DMS53 (cell line): ENCODE measurements at places on chromosomes 4 and X.

DNA sequence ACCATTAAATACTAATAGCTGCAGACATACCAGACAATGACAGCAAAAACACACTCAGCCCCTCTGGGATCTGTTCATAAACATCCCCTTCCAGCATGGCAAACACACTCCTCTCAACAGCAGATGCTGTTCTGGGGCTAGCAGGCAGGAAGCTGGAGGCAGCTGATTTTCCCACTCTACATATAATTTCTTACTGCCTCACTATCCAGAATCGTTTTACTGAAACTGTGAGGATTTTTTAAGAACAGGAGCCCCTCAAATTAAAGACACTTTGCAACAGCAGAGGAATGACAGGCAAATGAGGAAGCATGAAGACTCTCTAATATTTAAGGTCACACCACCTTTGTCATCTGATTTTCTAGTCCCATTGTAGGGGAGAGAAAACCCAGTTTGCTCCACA, 2.2 kb downstream of the MAPK10 start:
- DNase-seq, result peak; percentile 40

DNA sequence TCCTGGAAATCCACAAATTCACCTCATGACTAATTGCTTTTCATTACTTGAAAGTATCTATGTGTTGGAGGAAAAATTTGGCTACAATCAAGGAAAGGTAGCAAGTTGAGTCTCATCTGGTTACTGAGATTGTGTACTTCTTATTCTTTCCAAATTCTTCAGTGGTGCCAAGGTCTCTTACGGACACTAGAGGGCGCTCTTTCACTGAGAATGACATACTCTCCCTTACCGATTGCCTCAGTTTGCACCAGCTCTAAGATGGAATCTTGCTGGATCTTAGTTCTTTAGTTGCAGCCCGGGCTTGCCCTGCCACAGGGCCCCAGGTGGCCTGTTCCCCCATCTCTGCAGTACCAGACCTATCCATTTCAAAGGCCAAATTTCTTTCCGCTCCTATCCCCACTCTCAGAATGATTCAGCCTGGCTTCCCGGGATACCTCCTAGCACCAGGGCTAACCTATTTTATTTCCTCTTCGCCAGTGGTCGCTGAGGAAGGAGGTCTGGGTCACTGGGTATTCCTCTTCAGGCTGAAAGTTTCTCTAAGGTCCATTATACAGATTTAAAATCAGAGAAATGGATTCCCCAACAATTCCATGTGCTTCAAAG, 24.6 kb upstream of the GPR50 start:
- DNase-seq, result peak; percentile 66

DNA sequence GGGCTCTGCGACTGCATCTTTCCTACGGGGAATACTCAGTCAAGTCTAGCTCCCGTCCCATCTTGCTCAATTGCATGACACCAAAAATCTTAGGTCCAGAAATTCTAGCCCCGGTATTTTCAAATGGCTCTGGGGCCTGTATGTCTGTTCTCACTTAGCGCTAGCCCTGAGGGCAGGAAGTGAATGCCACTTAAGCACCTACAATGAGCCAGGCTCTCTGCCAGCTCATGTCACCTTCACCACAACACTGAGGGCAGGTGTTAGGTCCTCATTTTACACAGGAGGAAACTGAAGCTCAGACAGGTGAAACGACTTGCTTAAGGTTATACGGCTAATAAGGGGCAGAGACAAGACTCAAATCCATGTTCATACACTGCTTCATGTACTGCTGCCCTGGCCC, 282.8 kb downstream of the PPP1R2C start:
- peak; percentile 92 for DNase-seq

GRCh38 chr4:134695433-134695832, 493.8 kb upstream of the PABPC4L start:
- DNase-seq, result peak; percentile 4

DNA sequence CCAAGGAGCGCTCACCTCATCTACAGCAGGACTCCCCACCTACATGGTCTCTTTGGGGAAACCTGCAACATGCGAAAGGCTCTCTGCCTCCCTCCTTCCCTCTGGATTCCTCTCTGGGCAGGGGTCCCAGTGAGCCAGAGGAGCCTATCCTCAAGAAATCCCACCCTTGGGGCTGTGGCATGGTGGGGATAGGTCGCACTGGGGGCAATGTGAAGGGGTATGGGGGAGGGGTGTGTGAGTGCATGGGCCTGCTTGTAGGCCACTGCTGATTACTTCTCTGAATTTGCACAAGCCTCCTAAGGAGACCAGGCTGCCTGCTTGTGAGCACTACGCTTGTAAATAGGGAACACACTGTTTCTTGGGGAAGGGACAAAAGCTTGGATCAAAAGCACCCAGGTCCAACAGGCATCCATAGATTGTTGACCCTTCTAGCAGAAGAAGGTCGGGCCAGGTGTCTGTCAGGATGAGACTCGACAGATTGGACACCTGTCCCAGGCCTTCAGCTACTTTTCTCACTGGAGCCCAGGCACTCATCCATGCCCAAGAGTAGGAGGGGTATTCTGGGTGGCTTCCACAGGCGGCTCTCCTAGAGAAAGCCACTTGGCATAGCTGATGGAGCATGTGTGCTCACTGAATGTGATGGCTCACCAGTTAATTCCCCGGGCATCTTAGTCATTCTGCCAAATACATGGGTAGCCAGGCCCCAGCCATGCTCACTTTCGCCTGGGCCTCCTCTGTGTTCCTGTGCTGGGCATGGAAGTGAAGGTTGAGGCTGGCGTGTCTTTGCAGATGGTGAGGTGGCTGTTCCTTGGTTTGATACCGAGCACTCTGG, 75.0 kb downstream of the NBDY start:
- DNase-seq, result no peak

- no peak for DNase-seq
Measured at GRCh38 chr4:126890383-126890782, 742.4 kb upstream of the INTU start.

DNA sequence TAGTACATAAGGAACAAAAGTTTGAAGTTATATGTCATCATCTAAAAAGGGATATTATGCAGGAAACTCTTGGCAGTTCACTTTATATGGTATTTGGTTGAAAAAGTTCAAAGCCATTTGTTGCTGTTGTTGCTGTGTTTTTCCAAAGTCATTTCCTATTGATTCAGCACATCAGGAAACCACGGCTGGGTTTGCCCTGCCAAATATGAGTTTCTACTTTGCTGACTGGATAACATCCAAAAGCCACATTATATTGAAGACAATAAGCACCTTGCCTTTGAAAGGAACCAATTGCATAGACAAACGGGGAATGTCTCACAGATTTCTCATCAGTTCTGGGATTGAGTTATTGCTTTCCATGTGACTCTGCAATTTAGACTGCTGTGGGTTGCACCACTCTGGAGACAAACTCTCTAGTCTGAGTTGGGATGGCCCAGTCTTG, 206.1 kb downstream of the SLC39A8 start:
- no peak for DNase-seq

- no peak for DNase-seq
Measured at GRCh38 chrX:132965461-132965860, 7.0 kb upstream of the HS6ST2 start.

DNA sequence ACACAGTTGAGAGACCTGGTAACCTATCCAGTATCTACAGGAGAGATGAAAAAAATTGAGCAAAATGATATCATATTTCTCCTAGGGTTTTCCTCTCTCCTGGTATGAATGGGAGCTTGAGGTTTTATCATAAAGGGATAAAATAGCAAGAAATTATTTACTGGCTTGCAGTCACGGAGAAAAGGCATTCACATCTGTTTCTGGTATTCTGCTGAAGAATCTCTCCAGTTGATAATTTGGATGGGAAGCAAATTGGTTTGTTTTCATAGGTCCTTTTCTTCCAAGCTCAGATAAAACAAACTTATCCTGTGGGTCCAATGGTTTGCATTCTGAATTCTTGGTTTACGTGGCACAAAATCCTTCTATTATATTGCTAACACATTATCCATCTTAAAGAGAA, 83.1 kb upstream of the GYPA start:
- no peak for DNase-seq

DNA sequence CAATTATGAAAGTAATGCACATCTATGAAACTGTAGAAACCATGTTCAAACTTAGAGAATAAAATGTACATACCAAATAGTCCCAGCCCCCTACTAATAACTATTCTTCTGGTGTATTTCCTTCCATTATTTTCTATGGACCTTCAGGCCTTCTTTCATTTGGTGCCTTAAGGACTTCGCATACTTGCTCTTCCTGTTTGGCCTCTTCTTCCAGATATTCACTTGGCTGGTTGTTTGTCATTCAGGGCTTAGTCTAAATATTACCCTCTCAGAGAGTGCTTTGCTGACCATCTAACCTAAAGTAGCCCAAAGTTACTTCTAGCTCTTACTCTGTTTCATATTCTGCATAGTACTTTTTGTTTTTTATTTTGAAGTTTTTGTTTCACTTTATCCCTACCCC, 70.3 kb upstream of the ARMCX2 start:
- DNase-seq, result peak; percentile 46

DNA sequence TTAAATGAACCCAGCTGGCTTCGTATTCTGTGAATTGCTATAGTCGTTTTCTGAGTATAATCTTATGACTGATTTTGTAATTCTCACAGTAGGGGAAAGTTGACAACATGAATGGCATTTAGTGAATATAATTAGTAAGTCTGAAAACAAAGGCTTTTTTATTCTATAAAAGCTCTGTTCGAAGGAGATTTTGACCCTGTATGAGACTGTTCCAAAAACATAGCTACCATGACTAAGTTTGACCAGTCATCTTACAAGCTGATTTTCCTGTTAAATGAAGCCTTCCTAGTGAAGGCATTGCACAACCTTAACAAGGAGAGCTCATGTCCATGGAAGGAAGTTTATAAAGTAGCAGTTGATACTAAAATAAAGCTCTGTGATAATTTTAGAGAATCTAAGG, 242.3 kb downstream of the RPA4 start:
- DNase-seq, result no peak

DNA sequence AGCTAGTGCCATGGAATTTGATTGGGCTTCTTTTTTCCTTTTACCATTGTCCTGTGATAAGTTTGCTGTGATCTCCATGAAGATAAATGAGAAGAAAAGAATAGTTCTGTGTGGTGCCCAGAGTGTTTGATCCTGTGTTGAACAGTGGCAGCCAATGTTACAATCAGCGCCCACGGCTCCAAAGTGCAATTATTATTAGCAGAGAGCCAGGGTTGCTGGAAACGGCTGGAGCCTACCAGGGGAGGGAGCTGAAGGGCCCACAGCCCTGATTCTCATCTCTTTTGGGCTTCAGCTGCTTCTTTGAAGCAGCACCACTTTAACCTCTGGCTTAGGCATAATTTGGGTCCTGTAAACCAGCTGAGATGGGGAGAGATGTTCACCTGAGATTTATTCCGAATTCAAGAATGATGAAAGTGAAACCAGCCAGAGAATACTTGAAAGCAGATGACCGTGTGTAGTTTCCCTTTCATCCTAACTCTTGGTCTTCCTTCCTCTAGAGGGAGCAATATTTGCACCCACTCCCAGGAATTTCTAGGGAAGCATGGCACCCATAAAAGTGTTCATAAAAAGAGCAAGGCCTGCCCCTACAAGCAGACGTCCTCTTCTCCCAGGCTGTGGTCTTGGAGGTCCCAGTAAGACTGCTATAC, 298.3 kb downstream of the EVC2 start:
- DNase-seq, result peak; percentile 51

GRCh38 chrX:35006361-35006760, 63.8 kb downstream of the FAM47B start:
- DNase-seq, result no peak

- no peak for DNase-seq
Measured at GRCh38 chrX:106899276-106899675, 3.9 kb downstream of the RIPPLY1 start.

- no peak for DNase-seq
Measured at GRCh38 chr4:128527946-128528576, 240.4 kb upstream of the PGRMC2 start.

DNA sequence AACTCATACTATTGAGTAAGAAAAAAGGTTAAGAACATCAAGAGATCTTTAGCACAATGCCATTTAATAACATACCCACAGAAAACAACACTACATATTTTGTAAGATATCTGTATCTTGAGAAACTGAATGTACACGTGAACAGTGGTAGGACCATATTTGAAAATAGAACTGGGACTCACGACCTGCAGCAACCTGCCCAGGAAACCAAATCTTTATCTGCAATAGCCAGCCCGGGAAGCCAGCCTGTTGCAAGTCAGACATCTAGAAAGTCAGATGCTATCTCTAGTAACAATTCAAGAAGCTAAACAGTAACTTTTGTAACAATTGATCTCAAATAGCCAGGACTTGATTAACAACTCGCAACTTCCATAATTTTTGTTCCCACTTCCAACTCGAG, 52.6 kb upstream of the SOD3 start:
- no peak for DNase-seq

DNA sequence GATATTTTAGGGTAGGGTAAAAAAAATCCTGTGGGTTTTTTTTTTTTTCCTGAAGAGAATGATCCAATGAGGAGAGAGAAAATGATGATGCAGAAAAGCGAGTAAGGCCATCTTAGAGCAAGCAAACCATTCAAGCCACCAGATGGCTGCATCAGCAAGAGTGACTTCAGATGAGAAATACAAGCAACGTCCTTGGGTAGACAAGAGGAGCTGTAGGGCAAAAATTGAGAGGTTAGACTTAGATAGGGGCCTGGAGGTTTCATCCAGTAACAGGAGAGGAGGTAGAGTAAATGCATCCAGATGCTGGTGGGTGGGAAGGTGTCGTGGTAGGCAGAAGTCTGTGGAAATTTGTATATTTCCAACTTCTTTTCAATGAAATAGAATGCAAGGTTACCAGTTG, 14.6 kb downstream of the FTHL17 start:
- DNase-seq, result peak; percentile 11

- peak; percentile 4 for DNase-seq
Measured at GRCh38 chr4:36128689-36129088, 115.6 kb downstream of the ARAP2 start.

DNA sequence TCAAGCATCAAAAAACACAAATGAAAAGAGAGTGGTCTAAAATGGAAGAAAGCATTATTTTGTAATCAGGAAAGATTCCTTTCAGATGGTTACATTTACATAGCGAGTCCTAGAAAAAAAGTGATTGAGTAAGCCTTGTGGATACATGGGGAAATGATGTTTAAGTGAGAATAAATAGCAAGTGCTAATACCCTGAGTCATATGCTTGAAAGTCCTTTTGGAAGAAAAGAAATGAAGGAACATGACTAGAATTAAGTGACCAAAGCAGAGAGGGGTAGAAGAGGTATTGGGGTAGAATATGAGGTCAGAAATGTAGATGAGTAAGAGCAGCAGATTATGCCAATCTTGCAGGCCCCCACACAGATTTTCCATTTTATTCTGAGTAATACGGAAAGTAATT, 814.8 kb upstream of the GRID2 start:
- DNase-seq, result no peak

GRCh38 chr4:185672618-185673017, 137.3 kb upstream of the PDLIM3 start:
- DNase-seq, result no peak

DNA sequence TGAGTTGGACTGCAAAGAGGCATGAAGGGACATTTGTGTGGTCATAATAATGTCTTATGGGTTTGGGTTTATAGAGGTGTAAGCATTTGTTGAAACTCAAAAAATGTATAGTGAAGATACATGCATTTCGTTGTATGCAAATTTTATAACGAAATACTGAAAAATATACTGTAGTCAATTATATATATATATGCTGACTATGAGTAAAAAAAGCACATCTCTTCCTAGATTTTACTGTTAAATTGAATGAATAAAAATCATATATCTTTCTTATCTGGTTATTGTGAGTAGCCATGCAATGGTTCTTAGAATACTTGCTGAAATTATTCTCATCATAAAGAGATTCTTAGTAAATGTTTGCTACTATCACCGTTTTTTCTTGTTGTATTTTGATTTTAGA, 34.5 kb downstream of the UGT2B10 start:
- DNase-seq, result no peak
